Activated B cell treated with CpG ODN at 0.5 μM for 24 hours (primary cell): ENCODE measurements at places on chromosomes 5 and 9.
A peak's percentile ranks its signal among the peaks of the same experiment; 100 is the strongest.

GRCh38 chr5:108748401-108749127, 867 bp downstream of the FER start:
- peak; percentile 92 for DNase-seq

DNA sequence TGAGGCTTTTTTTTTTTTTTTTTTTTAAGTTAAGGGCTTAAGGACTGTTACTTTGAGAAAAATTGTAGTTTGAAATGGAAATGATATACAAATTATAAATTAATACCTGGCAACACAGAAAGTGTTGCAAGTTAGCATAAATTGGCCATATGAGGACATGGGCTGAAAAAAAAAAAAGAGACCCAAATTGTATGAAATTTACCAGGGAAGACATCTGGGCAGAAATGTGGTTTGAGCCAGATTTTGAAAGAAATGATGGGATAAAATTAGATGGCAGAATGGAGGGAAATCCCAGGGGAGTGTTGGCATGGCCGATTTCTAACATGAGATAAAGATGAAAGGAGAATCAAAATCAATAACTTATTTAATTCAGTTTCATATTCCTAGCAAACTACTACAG, 472.1 kb downstream of the CTNND2 start:
- DNase-seq = no peak

- no peak for DNase-seq
Observed at GRCh38 chr9:122086873-122087272, 6.2 kb downstream of the TTLL11 start.

- no peak for DNase-seq
Observed at GRCh38 chr9:74953235-74953751, 581 bp upstream of the C9orf40 start.

- no peak for DNase-seq
Observed at GRCh38 chr9:33227008-33227398, 13.0 kb upstream of the SPINK4 start.

DNA sequence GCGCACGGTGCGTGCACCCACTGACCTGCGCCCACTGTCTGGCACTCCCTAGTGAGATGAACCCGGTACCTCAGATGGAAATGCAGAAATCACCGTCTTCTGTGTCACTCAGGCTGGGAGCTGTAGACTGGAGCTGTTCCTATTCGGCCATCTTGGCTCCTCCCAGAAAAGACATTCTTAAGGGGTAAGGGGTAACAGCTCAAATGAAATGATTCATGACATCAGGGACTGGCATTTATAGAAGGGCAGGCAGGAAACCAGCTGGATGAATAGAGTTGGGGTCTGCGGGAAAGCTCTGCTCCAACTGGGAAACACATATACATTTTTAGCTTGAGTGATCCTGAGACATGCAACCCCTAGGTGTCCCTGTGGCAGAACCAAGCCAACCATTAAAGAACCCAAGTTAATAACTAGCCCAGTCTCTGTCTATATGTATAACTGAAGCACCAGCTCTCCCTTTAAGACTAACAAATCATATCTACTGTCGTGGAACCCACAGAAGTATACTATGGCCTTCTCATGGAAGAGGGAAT, 119.3 kb downstream of the LMNB1 start:
- DNase-seq = no peak

- DNase-seq = no peak
Observed at GRCh38 chr9:111955048-111955447, 58.4 kb downstream of the UGCG start.

DNA sequence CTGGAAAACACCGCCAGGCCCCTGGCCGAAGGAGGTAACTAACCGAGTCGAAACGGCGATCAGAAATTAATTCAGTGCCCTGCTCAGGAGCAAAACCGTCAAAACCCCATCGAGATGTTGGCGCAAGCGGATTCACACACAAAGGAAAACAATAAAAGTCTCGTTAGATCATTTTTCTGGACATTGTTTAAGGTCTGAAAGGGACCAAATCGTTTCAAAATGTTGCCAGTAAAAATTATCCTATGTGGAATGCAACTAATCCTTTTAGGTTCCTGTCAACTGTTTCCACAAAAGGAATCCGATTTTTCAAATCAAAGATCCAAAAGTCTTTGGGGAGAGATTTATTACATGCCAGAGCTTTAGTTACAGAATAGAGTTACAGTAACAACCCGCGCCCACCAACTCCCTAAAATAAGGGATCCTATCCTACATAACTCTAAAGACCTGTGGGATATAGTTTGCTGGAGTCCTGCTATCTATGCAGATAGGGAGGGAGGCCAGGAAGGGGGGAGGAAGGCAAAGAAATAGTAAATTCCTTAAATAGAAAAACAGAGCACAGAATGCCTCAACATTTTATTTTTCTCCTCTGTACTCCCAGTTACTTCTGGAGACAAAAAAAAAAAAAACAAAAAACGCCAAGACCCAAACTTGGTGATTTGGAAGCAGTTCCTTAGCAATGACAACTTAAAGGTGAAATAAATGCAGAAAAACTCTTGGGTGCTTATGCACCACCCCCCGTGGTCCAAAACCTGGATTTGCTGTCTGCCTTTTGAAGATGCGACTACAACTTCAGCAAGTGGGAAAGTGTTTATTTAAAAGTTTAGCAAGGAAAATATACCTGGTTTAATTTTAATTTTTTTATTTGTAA, 10.6 kb downstream of the FOXD1 start:
- DNase-seq = no peak

- DNase-seq = no peak
Observed at GRCh38 chr9:130991778-130992681, 16.9 kb upstream of the LAMC3 start.

- DNase-seq = no peak
Observed at GRCh38 chr5:93281980-93282772, 298.8 kb downstream of the NR2F1-AS1 start.

DNA sequence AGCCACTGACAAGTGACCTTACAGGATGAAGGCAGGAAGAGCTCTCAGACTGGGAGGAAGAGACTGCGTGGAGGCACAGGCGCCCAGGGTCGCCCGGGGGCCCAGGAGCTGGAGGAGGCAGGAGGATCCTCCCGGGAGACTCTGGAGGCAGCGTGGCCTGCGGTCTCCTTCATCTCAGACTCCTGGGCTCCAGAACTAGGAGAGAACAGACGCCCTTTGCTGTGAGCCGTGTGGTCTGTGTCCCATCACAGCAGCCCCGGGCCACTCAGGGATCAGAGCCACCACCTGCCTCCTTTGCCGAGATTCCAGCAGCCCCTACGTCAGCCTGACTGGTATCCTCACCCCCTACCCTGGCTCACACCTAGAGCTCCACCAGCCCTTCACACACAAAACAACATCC, 45.2 kb downstream of the SLC12A7 start:
- DNase-seq = no peak

- DNase-seq = no peak
Observed at GRCh38 chr5:123928401-123928800, 416.4 kb downstream of the CSNK1G3 start.

- DNase-seq = no peak
Observed at GRCh38 chr5:10335711-10336470, 17.6 kb upstream of the MARCHF6 start.

- no peak for DNase-seq
Observed at GRCh38 chr5:1013948-1014301, 5.3 kb downstream of the NKD2 start.

DNA sequence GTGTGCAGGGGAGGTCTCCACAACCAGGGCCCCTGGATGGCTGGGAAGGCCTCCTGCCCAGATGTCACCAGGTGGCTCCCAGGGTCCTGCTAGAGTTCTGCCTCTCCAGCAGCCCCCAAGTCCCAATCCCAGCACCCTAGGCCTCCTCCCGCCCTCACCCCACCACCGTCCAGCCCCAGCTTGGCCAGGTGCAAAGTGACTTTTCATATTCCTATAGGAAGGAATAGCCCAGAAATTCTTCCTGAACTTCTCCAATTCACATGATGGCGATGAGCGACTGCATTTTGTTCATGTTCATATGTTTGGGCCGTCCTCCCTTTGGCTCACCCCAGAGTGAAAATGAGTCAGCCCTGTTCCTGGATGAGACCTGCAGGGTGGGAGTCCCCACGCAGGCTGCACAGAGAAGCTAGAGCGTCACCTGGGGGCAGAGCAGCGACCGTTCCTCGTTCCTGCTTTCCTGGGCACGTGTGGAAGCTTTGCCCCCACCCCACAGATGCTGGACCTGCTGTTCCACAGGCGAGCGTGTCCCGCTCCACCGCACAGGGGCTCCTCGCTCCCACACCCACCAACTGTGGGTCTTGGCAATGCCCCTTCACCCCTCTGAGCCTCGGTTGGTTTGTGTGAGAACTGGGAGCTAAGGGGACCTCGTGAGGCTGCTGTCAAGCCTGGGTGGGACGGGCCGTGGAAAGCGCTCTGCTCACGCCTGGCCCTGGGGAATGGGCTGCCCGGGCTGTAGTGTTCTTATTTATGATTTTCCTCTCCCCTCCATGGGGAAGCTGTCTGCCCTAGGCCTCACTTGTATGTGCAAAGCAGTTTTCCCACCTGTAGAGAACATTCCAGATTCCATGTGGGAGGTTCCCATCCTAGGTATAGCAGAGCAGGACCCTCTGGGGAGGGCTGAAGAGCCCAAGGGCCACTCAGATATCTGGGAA, 6.9 kb downstream of the MRPS2 start:
- DNase-seq = no peak

- DNase-seq = no peak
Observed at GRCh38 chr5:474840-475661, 32.1 kb downstream of the EXOC3 start.

- no peak for DNase-seq
Observed at GRCh38 chr5:112381521-112381920, 37.6 kb downstream of the EPB41L4A start.

DNA sequence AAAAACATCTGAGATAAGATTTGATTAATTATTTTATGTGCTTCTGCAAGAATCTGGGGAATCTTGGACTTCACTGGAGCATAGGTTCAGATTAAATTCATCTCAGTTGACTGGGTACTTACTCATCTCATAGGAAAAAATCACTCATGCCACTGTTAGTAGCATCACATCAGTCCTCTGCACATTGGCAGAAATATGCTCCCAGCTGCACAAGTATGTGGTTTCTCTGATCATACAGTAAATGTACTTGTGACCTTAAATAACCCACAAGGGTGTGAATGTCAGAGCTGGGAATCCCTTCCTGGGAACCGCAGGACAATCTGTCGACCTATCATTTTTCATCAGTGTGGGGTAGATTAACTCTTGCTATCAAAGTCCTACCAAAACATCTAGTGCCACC, 203.7 kb upstream of the SLC24A2 start:
- no peak for DNase-seq

DNA sequence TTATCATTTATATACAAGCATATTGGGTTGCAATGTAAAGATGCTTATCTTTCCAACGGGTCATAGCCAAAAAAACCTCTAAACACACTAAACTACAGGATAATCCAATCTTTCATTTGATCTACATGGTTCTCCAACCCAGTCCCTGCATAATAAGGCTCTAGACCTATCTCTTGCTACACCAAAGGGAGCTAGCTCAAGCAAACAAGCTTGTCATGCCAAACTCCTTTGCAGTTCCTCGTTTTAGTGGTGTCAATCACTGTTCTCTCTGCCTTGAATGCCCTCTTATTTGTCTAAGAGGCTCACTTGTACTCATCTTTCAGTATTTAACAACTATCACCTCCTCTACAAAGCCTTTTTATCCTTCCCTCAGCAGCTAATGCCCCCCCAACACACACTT, 5.6 kb downstream of the HOMER1 start:
- DNase-seq = no peak

GRCh38 chr5:59615272-59615671, 278.3 kb downstream of the PDE4D start:
- no peak for DNase-seq

DNA sequence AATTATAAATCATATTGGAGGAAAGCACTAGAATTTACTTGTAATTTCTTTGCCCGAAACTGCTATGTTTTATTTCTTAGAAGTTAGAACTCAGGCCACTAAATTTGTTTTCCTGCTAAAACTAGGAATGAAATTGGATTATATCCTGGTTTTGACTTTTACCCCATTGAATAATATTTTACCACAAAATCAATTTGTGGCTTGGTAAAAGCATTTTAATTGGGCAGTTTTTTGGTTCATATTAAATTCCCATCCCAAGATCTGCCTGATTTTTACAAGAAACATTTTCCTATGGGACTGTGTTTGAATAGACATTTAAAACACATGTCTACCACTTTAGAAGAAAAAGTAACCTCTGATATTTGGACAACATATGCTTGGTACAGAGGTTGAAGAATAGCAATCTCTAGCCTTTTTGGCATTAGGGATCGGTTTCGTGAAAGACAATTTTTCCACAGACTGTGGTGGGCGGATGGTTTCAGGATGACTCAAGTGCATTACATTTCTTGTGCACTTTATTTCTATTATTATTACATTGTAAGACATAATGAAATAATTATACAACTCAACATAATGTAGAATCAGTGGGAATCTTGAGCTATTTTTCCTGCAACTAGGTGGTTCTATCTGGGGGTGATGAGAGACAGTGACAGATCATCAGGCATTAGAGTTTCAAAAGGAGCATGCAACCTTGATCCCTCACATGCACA, 565.6 kb downstream of the PRR16 start:
- no peak for DNase-seq

DNA sequence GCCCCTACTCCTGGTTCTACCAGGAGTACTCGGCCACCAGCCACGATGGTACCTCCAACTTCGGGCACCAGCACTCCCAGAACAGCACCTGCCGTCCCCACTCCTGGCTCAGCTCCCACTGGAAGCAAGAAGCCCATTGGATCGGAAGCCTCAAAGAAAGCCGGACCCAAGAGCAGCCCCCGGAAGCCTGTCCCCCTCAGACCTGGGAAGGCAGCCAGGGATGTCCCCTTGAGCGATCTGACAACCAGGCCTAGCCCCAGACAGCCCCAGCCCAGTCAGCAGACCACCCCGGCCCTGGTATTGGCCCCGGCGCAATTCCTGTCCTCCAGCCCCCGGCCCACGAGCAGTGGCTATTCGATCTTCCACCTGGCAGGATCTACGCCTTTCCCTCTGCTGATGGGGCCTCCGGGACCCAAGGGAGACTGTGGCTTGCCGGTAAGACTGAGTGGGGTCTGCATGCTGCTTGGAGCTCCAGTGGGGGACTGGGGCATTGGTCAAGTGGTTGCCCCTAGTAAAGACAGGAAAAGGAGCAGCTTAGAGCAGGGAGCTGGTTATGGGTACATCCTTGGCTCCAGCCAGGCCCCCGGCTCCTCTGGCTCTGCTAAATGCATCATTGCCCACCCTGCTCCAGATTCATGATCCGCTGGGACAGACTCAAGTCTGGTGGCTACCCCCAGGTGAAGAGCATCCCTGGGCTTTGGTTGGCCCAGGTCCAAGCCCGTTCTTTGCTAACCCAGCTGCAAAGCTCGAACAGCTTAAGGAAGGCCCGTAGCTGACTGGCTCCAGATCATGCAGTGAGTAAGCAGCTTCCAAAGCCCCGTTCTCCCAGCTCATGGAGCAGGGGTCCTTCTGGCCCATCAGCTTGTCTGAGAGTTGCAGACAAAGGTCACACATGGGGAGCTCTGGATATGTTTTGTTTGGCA, 14.0 kb downstream of the COL27A1 start:
- no peak for DNase-seq
